ENCODE measurements at places on chromosomes 11 and 22.

- no peak for DNase-seq
Observed at GRCh38 chr11:133597236-133597635, 64.9 kb upstream of the OPCML start.

DNA sequence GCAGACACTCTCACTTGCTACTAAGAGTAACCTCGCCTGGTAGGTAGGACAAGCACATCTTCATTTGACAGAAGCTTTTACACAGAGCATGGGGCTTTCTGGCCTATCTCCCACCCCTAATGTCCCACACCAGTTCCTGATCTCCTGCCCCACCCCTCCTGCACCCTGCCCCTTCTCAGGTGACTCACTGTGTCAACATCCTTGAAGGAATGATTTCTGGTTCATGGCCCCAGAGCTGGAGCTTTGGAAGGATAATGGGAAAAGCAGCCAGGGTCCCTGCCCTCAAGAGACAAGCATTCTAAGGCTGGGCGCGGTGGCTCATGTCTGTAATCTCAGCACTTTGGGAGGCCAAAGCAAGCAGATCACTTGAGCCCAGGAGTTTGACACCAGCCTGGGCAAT lies 47.2 kb downstream of the LRFN4 start:
- no peak for DNase-seq

GRCh38 chr22:42433754-42434682 lies 1.8 kb upstream of the NFAM1 start:
- DNase-seq, result no peak

- DNase-seq, result no peak
Observed at GRCh38 chr11:47035108-47035507, 98.5 kb downstream of the CSTPP1 start.

DNA sequence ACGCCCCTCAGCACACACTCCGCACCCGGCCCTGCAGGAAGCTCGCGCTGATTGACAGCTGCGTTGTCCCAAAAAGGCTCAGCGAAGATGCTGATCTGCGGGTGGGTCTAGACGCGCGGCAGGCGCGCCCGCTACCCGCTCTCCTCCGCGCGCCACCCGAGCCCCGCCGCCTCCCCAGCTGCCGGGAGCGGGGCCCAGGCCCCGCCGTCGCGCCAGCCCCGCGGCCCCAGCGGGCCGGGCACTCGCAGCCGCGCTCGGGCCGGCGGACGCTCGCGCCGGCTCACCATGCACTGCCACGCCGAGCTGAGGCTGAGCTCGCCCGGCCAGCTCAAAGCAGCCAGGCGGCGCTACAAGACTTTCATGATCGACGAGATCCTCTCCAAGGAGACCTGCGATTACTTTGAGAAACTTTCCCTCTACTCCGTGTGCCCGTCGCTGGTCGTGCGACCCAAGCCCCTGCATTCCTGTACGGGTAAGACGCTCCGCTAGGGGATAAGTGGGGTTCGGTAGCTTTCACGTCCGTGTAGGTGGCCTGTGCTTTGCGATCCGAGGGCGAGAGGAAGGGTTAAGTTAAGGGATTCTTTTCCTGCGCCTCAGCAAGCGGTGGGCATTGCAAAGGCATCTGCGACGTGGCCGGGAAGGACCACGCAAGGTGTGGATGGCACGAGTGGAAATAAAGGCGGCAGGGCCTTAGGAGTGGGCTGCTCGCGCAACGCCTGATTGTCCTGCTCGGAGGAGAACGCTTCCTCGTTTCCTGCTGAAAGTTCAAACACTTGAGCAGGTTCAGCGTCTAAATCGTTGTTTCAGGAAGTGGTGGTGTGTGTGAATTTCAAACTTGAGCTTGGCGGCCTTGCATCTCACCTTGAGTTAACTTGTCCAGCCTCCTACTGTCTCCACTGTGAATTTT lies at the start of gene BARX2:
BARX2 (plus strand) TSS at position 98 of the 907 bp plus-strand sequence; CDS start at position 286, 188 bp downstream.
- DNase-seq, result peak; percentile 23
